Amniotic stem cell (primary cell): ENCODE measurements at places on chromosomes 2 and 18.

- no peak for DNase-seq
These were observed 115.9 kb upstream of the ARHGAP28 start for GRCh38 chr18:6613581-6613980.

- no peak for DNase-seq
These were observed 85.8 kb upstream of the NDUFV2 start for GRCh38 chr18:9016633-9017166.

DNA sequence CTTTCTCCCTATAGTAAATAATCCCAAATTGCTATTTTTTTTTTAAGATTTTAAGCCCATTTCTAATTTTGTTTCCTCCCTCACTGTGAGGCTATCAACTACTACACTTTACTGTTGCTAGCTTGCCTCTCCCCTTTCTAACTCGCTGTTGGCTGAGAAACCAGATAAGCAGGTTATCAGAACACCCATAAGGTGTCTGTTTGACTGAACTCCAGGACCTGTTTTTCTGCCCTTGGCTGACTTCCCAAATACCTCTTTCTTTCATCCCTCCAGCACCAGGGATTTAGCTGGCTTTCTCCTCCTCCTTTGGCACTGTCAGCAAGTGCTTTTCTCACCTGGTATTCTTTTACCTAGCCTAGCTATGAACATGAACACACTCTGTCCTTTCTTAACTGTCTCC, 11.1 kb downstream of the TRAK2 start:
- no peak for DNase-seq

- no peak for DNase-seq
These were observed 187.9 kb downstream of the NCK2 start for GRCh38 chr2:105932582-105932981.

- DNase-seq, result no peak
These were observed 70.4 kb downstream of the LRRFIP1 start for GRCh38 chr2:237697586-237698357.

DNA sequence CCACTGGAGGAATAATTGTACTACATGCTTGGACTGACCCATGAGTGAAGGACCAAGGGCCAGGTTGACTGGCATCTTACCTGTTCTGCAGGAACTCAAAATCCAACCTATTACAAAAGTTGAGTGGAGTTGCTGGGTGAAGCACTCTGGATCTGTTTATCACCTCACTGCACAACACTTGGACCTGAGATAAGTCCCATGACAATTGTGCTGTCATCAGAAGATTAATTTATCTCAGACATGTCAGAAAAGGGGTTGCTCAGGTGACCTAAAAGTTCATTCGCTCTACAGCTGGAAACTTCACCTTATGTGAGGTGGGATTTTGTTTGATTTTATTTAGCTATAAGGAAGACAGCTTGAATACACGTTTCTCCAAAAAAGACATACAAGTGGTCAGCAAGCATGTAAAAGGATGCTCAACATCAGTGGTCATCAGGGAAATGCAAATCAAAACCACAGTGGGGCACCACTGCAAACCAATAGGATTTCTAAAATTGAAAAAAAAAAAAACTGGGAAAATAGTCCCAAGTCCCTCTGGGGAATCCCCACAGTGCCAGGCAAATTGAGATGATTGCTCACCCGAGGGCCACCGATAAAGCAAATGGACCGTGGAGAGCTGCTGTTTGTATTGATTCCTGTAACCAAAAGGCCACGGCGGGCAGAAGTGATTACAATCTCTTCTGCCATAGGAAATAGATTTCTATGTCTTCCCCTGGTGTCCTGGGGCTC, 65.8 kb upstream of the SLC35F5 start:
- no peak for DNase-seq

DNA sequence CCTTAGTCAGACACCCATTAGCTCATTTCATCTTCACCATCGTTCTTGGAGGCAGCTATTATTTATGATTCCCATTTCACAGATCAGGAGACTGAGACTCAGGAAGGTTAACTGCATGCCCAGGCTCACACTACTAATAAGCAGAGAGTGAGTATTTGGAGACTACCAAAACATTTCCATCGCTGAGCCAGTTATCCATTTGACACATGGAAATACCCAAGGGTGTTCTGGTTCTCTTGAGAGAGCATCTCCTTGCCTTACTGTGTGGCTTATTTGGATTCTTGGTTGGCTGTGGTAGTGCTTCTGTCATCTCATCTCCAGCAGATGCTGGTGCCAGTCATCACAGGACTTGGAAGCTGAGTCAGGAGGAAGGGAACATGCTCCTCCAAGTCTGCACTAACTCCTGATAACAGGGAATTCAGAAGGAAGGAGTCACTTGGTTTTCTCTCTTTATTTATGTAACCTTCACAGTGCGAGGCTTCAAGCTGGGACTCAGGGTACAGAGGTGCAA, 55.2 kb downstream of the RASGRP3 start:
- DNase-seq, result no peak

GRCh38 chr2:31082002-31082401, 56.2 kb downstream of the GALNT14 start:
- DNase-seq, result no peak

- no peak for DNase-seq
These were observed 35.4 kb upstream of the CCDC93 start for GRCh38 chr2:118049140-118049815.

DNA sequence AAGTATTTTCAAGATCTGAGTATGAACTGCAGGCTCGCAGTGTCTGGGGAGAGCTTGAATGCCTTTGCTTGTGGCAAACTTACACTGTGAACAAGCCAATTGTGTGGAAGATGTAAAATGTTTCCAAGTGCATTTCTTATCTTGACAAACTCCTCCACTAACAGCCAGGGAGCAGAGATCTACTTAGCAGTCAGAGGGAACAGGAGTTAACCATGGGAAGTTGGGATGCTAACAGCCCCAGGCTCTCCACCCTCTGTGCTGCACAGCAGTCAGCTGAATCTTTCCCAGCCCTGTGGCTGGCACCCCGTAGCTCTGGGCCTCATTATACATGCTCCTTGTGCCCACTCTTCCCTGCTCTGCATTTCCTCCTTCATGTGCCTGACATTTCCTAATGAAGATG, 450.2 kb downstream of the TSN start:
- DNase-seq, result no peak

GRCh38 chr2:41736105-41736567, 311.7 kb upstream of the PKDCC start:
- no peak for DNase-seq

DNA sequence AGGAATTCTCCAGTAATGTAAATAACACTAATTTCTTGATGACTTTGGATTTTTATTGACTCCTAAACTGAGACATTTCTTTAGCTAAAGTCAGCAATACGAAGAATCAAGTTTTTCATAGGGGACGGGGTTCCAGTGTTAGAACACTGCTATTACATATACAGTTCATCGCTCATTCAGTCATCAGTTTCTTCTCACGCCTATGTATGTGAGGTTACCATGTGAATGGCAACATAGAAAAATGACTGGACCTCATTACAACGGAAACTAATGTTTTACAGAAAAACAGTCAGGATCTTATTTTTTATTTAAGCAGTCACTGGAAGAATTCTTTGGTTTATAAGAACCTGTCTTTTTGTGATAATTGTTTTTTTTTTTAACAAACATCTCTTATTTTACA, 56.4 kb downstream of the THADA start:
- no peak for DNase-seq

DNA sequence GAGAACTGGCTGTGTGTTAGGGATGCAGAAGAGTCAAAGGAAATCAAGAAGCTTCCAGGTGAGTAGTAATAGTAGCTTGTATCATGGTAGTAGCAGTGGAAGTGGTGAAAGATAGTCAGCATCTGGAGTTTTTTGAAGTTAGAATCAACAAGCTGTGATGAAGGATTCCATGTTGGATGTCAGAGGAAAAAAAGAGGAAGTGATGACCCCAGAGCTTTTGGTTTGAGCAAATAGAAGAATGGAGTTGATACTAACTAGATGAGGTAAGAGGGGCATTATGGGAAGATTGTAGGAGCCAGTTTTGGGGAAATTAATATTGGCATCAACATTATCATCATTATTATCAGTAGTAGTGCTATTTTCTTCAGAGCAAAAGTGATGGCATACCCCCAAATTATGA, 542.2 kb downstream of the XIRP2 start:
- no peak for DNase-seq

GRCh38 chr2:174145827-174146226, 102.5 kb downstream of the OLA1 start:
- DNase-seq, result no peak

GRCh38 chr2:187422282-187422681, 25.8 kb downstream of the CALCRL start:
- DNase-seq, result no peak

DNA sequence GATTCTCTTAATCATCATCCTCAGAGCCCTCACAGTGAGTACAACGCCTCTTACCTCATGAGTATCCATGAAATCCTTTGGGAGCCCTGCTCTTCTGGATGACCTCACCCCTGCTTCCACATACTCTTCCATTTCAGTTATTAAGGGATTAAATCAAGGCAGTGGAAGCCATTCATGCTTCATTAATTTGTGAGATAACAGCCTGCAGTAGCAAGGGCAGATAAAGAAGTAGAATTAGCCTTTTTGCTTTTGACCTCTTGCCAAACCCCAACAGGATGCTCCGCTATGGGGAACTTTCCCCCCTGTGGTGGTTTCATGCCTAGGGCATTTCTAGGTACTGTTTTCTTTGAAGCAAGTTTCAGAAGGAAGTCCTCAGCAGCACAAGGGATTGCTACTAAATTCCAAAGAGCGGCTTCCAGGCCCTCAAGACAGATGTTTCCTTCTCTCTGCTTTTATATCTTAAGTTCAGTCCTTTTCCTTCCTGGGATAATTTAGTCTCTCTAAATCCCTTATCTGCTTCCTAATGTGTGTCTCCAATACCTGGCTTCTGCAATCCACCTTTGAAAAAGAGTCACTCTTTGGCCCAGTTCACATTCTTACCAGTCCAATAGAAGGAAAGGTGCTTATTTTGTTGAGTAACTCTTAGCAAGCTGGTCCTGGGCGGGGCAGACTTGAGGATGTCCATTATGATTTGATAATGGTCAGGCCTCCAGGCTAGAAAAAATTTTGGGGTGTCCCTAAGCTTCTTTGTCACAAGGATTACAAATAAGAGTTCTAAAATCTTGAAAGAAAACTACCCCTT, 76.9 kb downstream of the MYO1B start:
- no peak for DNase-seq

DNA sequence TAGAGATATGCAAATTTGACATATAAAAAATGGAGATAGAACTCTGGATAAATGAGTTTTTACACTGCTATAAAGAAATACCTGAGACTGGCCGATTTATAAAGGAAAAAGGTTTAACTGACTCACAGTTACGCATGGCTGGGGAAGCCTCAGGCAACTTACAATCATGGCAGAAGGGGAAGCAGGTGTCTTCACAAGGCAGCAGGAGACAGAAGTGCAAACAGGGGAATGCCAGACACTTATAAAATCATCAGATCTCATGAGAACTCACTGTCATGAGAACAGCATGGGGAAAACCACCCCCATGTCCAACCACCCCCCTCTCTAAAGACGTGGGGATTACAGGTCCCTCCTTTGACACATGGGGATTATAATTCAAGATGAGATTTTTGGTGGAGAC, 1540.2 kb upstream of the SLC39A10 start:
- DNase-seq, result no peak

DNA sequence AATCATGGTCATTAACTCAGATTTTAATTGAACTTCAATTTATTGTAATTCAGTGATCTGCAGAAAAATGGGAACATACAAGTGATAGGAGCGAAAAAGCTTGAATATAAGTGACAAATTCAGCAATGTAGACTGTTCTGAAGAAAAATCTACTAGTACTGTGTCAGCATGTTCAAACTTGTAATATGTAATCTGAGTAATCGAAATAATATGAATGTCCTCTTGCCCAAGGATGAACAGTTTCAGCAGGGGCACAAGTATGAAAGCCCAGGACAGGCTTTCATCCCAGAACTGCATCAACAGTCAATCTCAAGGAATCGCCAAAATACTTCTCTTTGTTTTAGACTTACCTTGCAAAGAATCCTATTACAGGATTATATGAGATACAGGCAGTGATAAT, 1110.5 kb downstream of the LRP1B start:
- no peak for DNase-seq
